Non-pigmented ciliary epithelial cell (primary cell): ENCODE measurements at places on chromosomes 4 and X.
A peak's percentile ranks its signal among the peaks of the same experiment; 100 is the strongest.

GRCh38 chrX:72029483-72030411 is 102.0 kb downstream of the RTL5 start:
- DNase-seq = peak; percentile 55

GRCh38 chrX:49059201-49059600 is 402 bp downstream of the CCDC120 start:
- no peak for DNase-seq

DNA sequence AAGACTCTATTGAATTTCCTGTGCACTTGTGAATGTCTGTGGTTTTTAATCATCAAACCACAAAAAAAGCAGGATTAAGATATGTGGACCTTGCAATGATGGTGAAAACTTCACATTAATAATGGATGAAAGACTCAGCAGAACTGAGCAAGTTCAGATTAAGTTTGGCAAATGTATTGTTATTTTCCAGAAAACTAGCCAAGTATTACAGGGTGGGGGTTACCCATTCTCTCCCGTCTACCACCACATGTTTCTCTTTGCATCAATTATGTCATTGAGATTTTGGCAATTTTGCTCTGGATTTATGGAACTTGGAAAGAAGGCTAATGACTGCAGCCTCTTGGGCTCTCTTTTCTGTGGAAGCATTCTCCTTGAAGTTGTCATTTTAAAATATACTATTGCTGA is 577.1 kb downstream of the ANKRD50 start:
- DNase-seq = peak; percentile 65

DNA sequence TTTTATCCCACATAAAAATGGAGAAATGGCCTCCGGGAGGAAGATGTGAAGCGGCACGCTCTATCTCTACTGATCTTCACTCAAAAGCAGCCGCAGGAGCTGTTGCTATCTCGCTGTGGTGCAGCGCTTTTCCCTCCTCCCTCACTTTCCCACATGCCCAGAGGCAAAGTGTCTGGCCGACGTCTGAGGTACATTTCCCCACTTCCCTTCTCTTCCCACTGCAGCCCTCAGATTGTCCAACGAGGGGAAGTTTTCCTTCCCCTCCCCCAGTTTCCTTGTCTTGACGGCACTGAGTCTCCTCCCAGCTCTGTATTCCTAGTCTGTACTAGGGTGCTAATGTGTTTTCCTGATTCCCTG is 660 bp upstream of the COL25A1 start:
- DNase-seq = no peak

- no peak for DNase-seq
These were observed 253.2 kb upstream of the RASGEF1B start for GRCh38 chr4:81724925-81725329.

DNA sequence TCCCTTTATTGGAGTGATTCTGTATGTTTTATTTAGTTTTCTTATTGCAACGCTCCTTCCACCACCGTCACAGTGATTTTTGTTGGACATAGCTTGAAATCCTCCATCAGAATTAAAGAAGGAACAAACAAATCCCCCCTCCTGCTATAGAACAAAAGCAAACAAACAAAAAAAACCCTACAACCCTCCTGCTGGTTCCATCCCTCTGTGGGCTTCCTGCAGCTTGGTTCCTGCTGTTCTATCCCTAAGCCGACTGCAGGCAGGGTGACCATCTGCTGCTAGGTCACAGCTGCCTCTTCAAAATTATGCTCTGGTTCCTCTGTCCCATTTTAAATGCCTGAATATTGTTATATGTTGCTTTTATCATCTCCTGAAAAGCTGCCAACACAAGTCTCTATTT is 116.8 kb upstream of the AGA start:
- no peak for DNase-seq

DNA sequence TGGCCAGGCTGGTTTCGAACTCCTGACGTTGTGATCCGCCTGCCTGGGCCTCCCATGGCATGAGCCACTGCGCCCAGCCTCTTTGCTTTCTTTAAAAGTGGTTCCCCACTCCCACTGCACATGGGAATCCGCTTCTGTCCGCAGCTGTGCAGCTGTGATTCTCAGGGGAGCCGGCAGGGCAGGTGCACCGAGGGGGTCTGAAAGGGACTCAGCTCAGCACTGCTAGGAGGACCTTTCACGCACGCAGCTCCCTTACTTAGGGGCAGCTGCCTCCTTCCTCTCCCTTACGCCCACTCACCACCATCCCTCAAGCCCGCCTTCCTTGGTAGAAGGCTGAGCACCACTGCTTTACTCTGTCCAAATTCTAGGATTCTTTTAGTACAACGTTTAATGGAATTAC is 40.4 kb upstream of the CYP4V2 start:
- no peak for DNase-seq

- no peak for DNase-seq
These were observed 203.0 kb downstream of the ARAP2 start for GRCh38 chr4:36041340-36041739.

DNA sequence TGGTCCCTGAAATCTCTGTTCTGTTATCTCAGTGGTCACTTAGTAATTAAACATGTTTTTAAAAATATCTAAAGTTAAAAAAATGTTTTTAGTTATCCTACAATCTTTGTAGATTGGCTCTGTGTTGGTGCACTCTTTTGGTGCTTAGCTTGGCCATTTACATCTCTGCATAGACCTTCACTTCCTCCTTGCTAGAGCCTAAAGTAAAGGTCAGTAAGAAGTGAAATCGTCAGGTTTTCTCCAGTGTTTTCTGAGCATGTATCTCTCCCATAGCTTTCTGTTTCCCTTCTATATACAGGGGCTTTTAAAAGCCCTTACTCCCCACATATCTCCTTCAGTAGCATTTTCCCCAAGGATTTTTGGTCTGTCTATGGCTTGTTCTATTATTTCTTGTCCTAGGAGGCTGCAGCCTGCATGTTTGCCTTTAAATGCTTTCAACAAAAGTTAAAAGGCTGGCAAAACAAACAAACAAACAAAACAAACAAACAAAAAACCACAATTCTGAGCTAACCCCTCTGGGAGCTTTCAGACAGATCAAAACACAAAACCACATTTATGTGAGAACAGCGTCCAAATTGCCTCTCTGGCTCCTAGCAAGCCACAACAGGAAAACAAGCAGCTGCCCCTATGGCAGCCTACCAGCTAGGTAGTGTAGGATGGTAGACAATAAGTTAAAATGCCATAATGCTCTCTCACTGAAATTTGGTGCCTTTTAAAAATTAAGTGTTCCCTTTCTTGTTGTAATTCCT is 27.3 kb upstream of the GPRASP2 start:
- DNase-seq = no peak

- DNase-seq = no peak
These were observed 105.9 kb upstream of the ADRA2C start for GRCh38 chr4:3660086-3660927.

- DNase-seq = no peak
These were observed 722 bp downstream of the FGF16 start for GRCh38 chrX:77447653-77448569.

- DNase-seq = no peak
These were observed 146.2 kb downstream of the SPATA18 start for GRCh38 chr4:52197306-52197705.

- no peak for DNase-seq
These were observed 236.9 kb downstream of the DCTD start for GRCh38 chr4:182680234-182680653.

- DNase-seq = no peak
These were observed 11.2 kb upstream of the ADD1 start for GRCh38 chr4:2832309-2832980.

GRCh38 chr4:86508436-86508835 is 85.7 kb upstream of the PTPN13 start:
- no peak for DNase-seq

- DNase-seq = no peak
These were observed 302.1 kb downstream of the INPP4B start for GRCh38 chr4:142544039-142544438.

DNA sequence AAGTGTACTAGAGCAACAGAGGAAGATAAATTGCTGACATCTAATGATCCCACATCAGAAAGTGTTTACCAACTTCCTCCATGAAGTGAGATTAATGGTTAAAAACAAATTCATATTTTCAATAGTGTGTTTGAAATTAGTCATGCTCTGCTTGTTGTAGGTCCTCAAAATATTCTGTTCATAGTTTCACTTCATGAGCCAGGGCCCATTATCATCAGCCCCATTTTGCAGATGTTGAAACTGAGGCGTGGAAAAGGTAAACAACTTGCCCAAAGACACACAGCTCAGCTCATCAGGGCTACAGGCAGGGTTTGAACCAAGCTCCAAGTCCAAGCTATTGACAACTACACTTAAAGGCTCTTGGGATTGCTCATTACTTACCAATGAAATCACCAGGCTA is 103.5 kb upstream of the PPARGC1A start:
- DNase-seq = no peak

GRCh38 chrX:39242187-39242586 is 440.9 kb downstream of the MID1IP1 start:
- DNase-seq = no peak

DNA sequence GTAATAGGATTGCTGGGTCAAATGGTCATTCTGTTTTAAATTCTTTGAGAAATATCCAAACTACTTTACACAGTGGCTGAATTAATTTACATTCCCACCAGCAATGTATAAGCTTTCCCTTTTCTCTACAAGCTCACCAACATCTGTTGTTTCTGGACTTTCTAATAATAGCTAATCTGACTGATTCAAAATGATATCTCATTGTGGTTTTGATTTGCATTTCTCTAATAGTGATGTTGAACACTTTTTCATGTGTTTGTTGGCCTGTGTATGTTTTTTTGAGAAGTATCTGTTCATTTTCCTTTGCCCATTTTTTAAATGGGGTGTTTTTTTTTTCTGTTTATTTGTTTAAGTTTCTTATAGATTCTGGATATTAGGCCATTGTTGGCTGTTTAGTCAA is 659.0 kb upstream of the GNPDA2 start:
- DNase-seq = no peak

- DNase-seq = no peak
These were observed 34.2 kb upstream of the SH3D19 start for GRCh38 chr4:151359576-151359975.

DNA sequence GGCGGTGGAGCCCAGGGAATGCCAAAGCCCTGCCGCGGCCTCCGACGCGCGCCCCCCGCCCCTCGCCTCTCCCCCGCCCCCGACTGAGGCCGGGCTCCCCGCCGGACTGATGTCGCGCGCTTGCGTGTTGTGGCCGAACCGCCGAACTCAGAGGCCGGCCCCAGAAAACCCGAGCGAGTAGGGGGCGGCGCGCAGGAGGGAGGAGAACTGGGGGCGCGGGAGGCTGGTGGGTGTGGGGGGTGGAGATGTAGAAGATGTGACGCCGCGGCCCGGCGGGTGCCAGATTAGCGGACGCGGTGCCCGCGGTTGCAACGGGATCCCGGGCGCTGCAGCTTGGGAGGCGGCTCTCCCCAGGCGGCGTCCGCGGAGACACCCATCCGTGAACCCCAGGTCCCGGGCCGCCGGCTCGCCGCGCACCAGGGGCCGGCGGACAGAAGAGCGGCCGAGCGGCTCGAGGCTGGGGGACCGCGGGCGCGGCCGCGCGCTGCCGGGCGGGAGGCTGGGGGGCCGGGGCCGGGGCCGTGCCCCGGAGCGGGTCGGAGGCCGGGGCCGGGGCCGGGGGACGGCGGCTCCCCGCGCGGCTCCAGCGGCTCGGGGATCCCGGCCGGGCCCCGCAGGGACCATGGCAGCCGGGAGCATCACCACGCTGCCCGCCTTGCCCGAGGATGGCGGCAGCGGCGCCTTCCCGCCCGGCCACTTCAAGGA is at the start of gene FGF2:
TSS of gene FGF2 (plus strand) at position 279 of the 705 bp plus-strand sequence. CDS start at position 623, 344 bp downstream.
- DNase-seq = no peak

DNA sequence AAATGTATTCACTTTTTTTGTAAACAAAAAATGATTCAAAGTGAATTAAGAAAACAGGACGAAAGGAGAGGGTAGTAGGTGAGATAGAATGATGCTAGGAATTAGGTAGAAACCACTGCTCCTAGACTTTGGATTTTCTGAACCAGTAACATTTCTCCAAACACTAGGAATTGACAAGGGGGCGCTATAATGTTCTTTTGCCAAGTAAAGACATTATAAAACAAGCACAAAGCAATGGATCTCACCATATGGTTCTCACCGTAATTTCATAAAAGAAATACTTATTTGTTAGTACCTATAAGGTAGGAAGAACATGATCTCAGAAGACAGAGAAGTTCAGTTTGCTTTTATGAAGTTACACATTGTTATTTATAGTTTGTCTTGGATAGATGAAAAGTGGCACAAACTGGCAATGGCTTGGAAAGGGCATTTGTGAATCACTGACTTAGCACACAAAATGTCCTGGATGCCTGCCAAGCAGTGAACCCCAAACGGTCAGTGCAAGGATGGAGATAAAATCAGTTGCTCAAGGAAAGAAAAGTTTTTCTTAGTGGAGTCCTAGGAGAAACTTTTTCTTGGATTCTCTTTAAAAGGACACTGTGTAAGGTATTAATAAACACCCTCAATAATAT is 8.1 kb upstream of the TBC1D1 start:
- no peak for DNase-seq
